ENCODE measurements at places on chromosomes 7 and 10.
A peak's percentile ranks its signal among the peaks of the same experiment; 100 is the strongest.

GRCh38 chr7:4681218-4681851 lies 760 bp upstream of the FOXK1 start:
- peak; percentile 18 for DNase-seq

GRCh38 chr10:69061305-69062161 lies 26.4 kb upstream of the SRGN start:
- peak; percentile 20 for DNase-seq

- no peak for DNase-seq
Observed at GRCh38 chr7:130894146-130894908, 160.3 kb upstream of the KLF14 start.

DNA sequence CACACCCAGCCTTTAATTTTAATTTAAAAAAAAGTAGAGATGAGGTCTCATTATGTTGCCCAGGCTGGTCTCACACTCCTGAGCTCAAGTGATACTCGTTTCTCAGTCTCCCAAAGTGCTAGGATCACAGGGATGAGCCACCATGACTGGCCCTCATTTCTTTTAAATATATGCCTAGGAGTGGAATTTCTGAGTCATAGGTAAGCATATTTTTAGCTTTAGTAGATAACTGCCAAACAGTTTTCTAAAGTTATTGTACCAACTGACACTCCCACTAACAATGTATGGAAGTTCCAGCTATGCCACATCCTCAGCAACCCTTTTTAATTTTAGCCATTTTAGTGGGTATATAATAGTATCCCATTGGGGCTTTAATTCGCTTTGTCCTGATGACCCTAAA lies 13.8 kb upstream of the PPIF start:
- peak; percentile 20 for DNase-seq

- DNase-seq, result no peak
Observed at GRCh38 chr10:35470925-35471315, 134.2 kb upstream of the GJD4 start.

DNA sequence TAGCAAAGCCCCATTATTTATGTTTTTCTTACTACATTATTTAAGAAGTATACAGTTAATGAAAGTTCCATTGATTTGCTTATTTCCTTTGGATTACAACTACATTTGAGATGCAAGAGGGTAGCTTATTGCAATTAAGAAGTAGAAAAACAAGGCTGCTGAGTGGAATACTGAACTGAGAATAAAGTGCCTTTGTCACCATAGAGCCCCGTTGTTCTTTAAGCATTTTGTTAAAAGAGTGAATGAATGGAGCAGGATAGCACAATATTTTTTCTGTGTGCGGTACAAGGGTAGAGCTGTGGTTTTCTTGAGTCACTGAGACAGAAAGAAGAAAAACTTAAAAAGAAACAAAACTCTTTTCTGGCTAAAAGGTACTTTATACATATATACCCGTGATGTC lies 45.6 kb downstream of the ZNF277 start:
- no peak for DNase-seq

GRCh38 chr10:78600740-78601139 lies 468.0 kb upstream of the ZMIZ1 start:
- no peak for DNase-seq

All from stimulated activated CD4-positive, alpha-beta T cell treated with anti-CD3 and anti-CD28 coated beads, Interleukin-4, amount 100 ng/mL, for 24 hours (primary cell).